ENCODE measurements at places on chromosomes 5 and 9.

- no peak for DNase-seq
Observed at GRCh38 chr9:127498298-127498697, 47.0 kb downstream of the LRSAM1 start.

DNA sequence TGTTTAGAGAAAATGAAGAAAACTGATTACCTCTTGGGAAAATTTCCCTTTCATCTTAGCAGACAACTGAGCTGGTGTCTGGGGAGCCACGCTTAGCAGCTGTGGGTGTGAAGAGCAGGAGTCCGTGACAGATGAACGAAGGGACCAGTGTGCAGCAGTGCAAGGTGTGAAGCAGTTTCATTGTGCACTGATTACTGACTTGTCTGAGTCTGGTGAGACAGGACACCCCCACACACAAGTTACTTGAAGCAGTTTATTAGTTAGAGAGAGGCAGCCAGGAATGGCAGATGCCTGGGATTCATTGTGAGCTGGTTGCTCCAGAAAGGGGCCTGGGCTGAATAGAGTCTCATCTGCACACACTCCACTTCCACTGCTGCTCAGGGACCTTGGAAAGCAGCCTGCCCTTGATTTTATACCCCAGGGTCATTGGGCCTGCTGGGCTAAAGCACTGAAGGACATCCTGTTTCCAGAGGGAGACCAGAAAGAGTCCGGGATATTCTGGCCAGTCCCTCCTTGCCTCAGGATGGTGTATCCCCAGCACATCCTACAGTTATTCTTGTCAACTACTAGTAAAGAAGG lies 47.4 kb downstream of the FBXL7 start:
- no peak for DNase-seq

GRCh38 chr9:36881743-36882441 lies 152.2 kb downstream of the PAX5 start:
- DNase-seq = no peak

GRCh38 chr9:19138084-19138483 lies 10.8 kb upstream of the PLIN2 start:
- no peak for DNase-seq

- DNase-seq = no peak
Observed at GRCh38 chr9:106479679-106480078, 383.3 kb upstream of the ZNF462 start.

DNA sequence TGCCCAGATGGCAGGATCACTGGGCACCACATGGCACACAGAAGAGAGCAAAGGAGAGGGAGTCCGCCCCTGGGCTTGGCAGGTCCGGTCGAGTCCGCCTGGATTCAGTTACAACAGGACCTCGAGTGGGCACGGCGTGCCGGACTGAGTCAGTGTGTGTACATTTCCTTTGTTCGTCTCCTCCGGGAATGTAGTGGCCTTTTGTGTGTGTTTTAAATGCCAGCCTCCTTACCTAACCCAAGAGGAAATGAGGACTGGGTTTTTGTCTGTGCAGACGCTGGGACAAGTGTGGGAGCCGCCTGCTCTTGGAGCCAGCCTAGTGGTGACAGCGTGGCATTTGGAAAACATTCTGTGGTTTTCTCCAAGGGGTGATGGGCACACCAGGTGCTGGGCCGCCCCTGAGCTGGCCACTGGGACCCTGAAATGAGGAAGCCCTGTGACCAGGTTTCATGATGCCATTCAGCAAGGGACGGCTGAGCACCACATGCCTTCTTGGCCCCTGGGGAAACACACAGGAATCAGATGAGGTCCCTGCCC lies 9.6 kb downstream of the NEK6 start:
- no peak for DNase-seq

- DNase-seq = no peak
Observed at GRCh38 chr5:12669326-12669725, 765.1 kb upstream of the CTNND2 start.

DNA sequence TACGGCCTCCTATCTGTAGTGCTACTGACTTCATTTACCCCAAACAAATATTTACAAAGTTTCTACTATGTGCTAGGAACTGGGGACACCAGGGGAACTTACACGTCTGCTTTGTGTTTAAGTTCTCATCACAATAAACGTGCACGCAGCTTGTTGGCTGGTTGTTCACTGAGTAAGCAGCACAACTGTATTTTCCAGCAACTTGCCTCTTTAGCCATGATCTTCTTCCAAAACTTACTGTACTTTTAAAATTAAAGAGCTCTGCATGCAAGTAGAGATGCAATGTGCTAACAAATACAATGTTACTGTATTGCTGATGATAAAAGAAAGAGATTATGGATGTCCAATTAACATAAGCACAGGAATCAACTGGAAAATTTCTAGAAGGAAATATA lies 62.8 kb downstream of the RAPGEF1 start:
- no peak for DNase-seq

- DNase-seq = no peak
Observed at GRCh38 chr5:138833080-138833479, 42.1 kb downstream of the LRRTM2 start.

DNA sequence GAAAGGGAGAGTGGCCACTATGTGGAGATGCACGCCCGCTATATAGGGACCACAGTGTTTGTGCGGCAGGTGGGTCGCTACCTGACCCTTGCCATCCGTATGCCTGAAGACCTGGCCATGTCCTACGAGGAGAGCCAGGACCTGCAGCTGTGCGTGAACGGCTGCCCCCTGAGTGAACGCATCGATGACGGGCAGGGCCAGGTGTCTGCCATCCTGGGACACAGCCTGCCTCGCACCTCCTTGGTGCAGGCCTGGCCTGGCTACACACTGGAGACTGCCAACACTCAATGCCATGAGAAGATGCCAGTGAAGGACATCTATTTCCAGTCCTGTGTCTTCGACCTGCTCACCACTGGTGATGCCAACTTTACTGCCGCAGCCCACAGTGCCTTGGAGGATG lies 19.8 kb downstream of the RGMB start:
- no peak for DNase-seq

GRCh38 chr5:152542741-152543140 lies 137.7 kb upstream of the NMUR2 start:
- DNase-seq = no peak

DNA sequence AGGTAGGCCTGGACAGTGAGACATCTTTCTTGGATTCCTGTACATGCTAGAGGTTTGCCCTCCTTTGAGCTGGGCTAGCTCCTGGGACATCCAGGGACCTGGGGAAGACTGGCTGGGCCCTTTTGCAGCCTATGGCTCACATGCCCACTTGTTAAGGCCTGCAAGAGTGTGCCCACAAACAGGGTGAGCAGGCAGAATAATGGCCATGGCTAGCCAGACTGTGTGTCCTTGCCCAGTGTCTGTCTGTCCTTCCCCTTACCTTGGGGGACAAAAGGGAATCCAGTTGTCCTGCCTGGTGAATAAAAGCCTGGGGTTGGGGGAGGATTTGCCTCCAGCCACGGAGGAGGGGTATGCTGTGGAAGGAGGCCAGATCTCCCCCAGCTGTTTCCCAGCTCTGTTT lies 13.0 kb upstream of the CXXC5 start:
- DNase-seq = no peak

DNA sequence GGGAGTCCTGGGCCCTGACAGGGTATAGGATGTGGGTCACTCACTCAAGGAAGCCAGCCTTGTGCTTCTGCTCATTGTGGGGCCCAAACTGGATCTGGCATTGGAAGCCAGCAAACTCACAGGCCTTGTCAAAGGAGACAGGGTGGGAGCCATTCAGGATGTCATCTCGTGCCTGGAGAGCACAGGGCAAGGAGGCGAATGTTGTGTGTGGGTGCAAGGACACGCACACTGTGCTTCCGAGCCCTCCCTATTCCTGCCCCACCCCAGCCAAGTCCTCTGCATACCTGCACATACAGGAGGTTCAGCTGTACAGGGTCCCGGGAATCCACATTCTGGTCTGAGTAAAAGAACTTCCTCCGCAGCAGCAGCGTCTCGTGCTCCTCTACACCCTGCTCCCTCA lies 8.1 kb downstream of the TLN1 start:
- no peak for DNase-seq

DNA sequence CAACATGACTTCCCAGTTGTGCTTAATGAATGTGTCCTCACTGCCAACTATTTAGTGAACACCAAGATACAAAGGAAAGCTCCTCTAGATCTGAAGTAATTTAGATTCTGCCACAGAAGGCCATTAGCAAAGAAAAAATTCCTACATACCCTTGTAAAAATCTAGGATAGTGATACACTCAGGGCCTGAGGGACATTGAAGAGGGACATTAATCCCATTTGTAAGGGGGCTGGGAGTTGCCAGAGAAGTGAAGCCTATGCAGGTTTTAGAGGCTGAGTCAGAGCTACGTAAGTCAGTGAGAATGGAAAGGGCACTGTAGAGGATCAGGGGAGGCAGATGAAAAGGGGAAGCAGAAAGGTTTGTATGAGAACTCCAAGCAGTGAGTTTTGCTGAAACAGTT lies 286.9 kb upstream of the TARS1 start:
- DNase-seq = no peak

DNA sequence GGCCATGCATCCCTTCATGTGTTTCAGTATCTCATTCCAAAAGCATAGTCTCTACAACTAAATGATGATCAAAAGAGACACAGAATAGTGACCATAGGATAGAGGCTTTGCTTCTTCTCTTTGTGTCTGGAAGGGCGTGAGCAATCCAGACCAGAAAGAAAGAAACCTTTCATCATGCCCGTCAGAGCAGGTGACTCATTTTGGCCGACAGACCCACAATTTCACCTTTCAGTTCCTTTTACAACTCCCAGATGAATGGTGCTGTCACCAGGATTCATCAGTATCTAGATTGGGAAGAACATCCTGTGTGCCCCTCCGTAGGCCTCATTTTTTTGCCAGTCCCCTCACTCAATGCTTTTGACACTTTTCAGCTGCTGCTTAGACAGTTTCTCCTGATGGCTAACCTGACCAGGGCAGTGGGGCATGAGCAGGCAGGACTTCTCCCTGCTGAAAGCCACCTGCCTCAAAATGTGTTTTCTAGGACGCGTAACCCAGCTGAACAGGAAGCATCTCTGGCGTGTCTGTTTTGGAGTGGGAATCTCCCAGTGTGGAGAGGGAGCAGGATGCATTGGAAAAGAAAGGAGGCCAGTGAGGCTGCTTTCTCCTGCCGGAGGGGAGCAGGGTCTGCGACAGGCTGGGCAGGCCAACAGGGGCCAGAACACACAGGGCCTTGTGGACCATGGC lies 21.2 kb downstream of the ABLIM3 start:
- no peak for DNase-seq

DNA sequence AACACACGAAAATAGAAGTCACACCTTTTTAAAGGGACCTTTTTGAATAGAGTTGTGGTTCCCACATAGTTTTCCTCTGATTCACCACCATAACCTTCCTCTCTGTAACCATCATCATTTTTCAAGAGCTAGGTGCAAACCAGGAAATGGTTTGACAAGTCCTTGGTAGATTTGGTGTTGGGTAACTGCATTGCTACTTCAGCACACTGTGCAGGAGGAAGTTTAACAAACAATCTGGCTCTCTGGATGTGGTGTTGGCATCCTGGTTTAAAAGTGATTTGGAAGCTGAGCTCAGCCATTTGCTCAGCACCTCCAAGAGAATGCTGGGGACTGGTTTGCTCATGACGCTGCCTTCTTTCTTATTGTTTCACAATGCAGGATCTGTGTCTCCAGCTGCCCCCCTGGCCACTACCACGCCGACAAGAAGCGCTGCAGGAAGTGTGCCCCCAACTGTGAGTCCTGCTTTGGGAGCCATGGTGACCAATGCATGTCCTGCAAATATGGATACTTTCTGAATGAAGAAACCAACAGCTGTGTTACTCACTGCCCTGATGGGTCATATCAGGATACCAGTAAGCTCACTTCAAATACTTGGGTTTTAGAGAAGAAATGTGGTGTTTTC lies 213.1 kb downstream of the RFK start:
- no peak for DNase-seq

- no peak for DNase-seq
Observed at GRCh38 chr5:143791848-143792731, 19.9 kb upstream of the HMHB1 start.

- no peak for DNase-seq
Observed at GRCh38 chr5:74028976-74029375, 403.0 kb downstream of the ARHGEF28 start.

- DNase-seq = no peak
Observed at GRCh38 chr5:42306287-42306686, 117.0 kb upstream of the GHR start.

DNA sequence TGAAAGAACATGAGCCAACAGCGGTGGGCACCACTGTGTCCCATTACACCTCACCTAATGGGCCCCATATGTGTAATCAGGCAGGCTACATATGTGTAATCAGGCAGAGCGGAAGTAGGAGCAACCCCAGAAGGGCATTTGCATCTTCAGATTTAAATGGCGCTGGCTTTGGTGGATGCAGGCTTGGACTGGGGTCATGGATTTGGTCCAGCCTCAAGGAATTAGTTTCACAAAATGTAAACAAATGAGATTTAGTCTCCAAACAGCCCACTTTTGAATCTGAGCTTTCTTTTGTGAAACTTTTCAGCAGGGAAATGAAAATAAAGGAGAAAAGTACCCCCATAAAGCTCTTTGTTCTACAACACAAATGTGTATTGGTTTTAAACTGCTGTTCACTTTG lies 161.3 kb downstream of the LPAR1 start:
- DNase-seq = no peak

DNA sequence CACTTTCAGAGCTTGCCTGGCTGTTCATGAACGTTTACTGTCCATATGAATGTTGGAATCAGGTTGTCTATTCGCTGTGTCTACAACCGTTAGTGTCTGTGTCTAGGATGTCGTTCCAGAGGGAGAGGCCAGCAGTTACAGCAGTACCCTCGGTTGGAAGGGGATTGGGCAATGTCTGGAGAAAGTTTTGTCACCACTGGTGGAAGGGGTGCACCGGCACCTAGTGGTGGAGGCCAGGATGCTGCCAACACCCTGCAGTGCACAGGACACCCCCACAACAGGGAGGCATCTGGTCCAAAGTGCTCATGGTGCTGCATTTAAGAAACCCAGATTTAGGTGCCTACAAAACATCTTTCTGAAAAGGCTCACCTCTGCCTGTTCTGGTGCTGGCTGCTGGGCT lies 220.7 kb downstream of the FANCC start:
- no peak for DNase-seq
